ENCODE measurements at places on chromosomes 2 and 18. TPM values are rescaled to one million over a fixed set of nuclear protein-coding genes. Genes with fewer than 3 reads are reported as not detected.

GRCh38 chr2:210961249-210961648, 404.9 kb downstream of the CPS1 start:
- DNase-seq, result peak; percentile 77

GRCh38 chr2:43127941-43128558, 98.4 kb downstream of the ZFP36L2 start:
- no peak for DNase-seq

DNA sequence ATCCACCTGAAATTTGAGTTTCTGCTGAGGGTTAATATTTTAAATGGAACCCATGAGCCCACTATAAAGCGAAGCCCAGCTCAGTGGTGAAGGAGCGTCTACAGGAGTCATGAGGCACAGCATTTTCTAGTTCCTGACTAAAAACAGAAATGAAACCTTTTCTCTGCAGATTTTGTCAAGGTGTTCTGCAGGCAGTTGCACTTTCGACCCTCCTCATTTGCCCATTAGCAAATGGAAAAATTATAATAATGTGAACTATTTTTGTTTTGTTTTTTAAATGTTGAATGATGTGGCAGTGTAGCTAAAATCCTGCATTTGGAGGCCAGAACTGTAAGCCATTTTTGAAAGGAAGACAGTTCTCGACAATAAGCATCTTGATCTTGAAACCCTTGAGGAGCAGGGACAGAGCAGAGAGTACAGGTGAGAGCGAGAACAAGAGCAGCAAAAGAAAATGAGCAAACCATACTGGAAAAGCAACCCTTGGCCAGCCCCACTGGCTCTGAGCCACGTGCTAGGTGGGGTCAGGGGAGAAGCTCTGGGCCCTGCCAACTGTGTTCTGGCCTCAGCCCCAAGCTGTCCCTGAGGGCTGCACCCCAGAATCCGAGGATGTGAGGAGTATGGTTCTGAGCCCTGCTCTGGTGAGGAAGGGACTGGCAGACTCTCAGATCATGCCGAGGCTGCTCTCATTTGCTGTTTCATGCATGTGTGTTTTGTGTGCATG, 26.4 kb upstream of the COPS8 start:
- no peak for DNase-seq

- no peak for DNase-seq
Observed at GRCh38 chr2:85868822-85869221, 20.0 kb downstream of the ST3GAL5 start.

CLEC4F gene
- total RNA-seq, result not detected

DNA sequence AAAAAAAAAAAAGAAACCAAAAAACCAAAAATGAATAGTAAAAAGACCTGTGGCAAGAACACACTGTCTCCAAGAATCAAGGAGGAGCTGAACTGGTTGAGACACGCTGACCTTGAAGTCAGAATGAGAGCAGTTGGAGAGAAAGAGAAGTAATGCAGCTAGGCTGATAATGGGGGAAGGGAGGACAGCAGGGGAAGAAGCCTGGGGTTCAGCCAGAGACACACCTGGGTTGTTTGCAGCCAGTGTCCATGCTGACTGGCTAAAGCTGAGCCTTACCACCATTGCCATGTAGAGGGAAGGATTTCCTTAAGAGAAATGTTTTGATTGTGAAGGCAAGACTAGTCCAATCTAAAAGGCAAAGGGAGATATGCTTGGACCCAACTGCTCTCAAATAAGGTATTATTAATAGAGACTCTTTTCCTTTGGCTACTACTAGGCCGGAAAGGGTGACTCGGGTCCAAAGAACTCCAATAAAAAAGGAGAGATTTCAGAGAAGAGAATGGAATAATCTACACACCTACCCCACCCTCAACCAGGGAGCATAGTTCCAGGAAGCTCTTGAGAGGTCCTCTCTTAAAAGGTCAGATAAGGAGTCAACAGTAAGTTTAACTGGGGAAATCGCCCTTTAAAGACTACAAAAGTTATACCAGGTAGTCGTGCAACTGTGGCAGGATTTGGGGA, 25.2 kb upstream of the REL start:
- no peak for DNase-seq

GRCh38 chr18:13446610-13447461, 228.3 kb downstream of the LDLRAD4 start:
- DNase-seq, result no peak

NEB gene
- 0.68 TPM for total RNA-seq

DNA sequence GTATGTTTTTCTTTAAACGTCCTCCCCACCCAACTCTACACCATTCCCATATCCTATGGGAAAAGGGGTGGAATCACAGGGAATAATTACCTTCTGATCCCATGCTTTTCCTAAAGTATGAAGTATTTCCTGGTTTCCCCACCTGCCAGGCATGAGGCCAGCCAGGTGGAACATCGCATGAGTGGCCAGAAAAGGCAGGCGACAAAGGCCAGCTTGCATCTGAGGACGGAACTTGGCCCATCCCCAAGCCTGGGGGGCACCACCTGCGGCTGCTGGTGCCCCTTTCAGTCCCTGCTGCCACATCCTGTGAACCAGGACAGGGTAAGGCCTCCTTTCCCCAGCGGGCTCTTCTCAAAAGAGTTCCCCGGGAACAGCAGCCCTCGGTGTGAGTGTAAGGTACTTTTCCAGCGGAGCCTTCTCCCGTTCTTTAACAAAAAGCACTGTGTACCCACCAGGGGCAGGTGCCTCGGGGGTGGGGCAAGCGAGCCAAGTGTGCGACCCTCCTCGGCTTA, 1.2 kb upstream of the ERFE start:
- no peak for DNase-seq

DNA sequence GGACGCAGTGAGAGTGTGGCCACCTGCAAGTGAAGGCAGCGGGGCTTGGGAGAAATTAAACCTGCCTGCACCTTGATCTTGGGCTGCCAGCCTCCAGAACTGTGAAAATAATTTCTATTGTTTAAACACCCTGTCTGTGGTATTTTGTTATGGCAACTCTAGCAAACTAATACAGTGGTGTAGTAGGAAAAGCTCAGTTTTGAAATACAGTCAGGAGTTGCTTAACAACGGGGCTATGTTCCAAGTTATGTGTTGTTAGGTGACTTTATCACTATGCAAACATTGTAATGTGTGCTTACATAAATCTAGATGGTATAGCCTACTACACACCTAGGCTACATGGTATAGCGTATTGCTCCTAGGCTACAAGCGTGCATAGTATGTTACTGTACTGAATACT, 93.4 kb upstream of the FN1 start:
- no peak for DNase-seq

All from kidney epithelial cell (primary cell).